Hair follicle dermal papilla cell (primary cell): ENCODE measurements at places on chromosomes 6 and 20. TPM values are rescaled to one million over a fixed set of nuclear protein-coding genes. Genes with fewer than 3 reads are reported as not detected.

Gene PTPRT
- not detected in 2 replicates for total RNA-seq

Gene CPXM1
- 0.65 and 0.73 TPM in 2 replicates for total RNA-seq

Gene SLC18B1
- 5.8 and 9.4 TPM in 2 replicates for total RNA-seq

Gene GPLD1
- 0.32 TPM in 1 of 2 replicates, not detected in the other for total RNA-seq

Gene RIN2
- 119 and 141 TPM in 2 replicates for total RNA-seq

Gene RAB32
- 108 and 111 TPM in 2 replicates for total RNA-seq

Gene GMDS
- total RNA-seq, result 6.7 and 8.0 TPM in 2 replicates

Gene WDR46
- total RNA-seq, result 61.9 and 68.6 TPM in 2 replicates

Gene HLA-B
- 380 and 623 TPM in 2 replicates for total RNA-seq

Gene FAXC
- total RNA-seq, result 0.81 and 3.2 TPM in 2 replicates

Gene PRRT1
- 0.16 TPM in 1 of 2 replicates, not detected in the other for total RNA-seq

Gene THBD
- total RNA-seq, result 9.6 and 14.6 TPM in 2 replicates

Gene C2
- 2.1 and 3.3 TPM in 2 replicates for total RNA-seq

Gene KHDRBS2
- not detected in 2 replicates for total RNA-seq

Gene BNIP5
- total RNA-seq, result not detected in 2 replicates
